Stimulated activated naive B cell treated with anti-CD40 and anti-IgM and Interleukin-4, amounts not matched to agents 10 μg/mL and 1 μg/mL and 100 μg/mL, for 72 hours (primary cell): ENCODE measurements at places on chromosomes 3 and 15.

DNA sequence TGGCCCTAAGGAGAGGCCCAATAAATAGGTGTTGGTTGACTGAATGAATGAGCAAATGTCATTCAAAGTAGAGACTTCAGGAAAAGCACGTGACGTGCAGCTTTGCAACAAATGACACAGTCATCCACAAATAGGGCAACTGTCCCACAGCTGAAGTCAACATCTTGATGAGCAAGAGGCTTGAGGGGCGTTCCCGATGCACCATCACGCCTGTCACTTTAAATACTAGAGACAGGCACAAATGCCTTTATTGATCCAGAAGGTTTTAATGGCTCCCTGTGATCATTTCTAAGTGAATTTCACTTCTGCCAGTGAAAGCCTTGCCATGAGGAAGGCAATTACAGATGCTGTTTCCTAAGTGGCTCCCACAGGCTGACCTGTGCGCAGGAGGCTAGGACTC lies 43.6 kb downstream of the ABTB1 start:
- no peak for DNase-seq

DNA sequence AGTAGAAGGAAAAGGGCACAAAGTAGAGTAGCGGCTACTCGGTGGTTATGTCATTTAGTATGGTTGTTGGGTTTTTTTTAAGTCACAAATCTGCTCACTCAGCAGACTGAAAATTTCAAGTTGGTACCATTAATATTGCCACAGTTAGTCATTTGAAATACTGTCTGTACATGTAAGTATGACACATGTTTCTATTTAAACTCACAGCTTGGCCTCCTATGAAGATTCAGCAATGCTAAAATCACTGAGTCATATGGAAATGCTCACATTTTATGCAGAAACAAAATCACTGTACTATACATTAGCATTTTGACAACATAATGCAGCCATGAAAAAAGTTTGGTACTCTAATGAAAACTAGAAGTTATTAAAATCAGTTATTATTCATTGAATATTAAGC lies 571.9 kb downstream of the TAFA4 start:
- no peak for DNase-seq

DNA sequence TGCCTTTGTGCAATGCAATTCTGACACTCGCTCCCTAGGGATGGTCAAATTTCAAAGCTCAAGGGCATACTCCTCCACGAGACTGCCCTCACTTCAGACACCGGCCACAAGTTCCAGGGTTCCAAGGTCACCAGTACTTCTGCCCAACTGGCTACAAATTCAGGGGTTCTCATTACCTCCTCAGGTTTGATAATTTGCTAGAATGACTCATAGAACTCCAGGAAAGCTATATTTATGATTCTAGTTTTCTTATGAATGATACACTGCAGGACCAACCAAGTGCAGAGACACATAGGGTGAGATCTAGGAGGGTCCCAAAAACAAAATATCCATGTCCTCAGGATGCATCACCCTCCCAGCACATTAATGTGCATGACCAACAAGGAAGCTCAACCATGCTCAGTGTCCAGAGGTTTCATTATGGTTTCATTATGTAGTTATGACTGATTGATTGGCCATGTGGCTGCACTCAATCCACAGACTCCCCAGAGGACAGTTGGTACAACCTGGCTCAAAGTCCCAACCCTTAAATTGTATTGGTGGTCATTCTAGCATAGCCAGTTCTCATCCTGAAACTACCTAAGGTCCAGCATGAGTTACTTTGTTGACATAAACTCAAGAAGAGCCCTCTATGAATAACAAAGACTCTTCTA lies 170.4 kb upstream of the LRRN1 start:
- DNase-seq: no peak

DNA sequence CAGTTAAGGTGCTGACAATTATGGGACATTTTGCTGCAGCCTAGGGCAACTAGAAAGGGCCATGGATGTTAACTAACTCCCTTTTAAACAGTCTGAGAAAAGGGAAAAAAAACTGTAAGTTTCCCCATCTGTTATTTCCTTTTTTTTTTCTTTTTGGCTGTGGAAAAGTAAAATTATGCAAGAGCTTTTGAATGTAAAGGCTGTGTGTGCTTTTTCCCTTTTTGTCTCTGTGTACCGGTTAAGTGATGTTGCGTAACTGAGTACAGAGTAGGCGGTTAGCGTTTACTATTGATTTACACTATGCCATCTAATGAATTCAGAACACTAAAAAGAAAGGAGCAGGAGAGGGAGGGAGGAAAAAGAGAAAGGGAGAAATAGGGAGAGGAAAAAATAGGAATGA lies 403.6 kb downstream of the TIGIT start:
- DNase-seq: no peak

DNA sequence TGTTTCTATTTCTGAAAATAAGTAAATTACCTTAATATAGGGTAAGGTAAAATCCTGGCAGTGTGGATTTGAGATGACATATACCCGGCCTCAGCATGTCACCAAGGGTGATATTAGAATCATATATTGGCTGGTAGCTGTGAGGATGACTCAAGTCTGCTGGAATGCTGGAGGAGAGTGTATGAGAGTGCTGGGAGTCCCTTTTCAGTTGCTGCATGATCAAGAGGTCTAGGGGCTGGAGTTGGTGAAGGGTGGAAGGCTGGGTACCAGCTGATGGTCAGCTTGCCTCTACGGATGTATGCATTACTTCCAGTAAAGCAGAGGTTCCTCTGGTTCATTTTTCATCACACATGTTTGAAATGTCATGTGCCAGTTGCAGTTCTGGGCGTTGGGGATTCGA lies 40.6 kb downstream of the SLC25A26 start:
- DNase-seq: no peak

DNA sequence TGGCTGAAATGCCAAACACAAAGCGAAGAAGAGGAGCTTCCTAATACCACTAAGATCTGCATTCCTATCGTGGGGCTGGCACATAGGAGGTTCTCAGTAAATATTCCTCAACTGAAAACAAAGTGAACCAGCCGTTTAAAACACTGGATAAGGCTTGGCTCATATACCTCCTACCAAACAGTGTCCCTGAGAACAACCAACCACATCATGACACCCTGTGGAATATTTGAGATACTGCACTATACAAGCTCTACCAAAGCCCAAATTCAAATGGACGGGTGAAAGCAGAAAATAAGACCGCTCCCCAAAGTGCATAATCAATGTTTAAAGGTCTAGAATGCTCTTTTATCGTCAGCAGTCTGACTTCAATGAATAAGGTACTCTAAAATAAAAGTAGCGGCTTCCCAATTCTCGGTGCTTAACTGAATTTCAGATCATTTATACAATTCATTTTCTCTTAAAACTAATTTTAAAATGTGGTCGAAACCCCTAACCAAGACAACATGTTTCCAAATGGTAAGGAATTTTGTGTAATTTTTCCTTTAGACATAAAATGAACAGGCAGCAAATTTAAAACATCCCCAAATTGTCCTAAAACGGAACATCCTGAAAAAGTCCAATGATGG lies 425.8 kb downstream of the ERC2 start:
- no peak for DNase-seq

GRCh38 chr3:184164648-184165330 lies 9.6 kb downstream of the DVL3 start:
- no peak for DNase-seq

GRCh38 chr3:196016485-196016884 lies 65.4 kb downstream of the TFRC start:
- no peak for DNase-seq

DNA sequence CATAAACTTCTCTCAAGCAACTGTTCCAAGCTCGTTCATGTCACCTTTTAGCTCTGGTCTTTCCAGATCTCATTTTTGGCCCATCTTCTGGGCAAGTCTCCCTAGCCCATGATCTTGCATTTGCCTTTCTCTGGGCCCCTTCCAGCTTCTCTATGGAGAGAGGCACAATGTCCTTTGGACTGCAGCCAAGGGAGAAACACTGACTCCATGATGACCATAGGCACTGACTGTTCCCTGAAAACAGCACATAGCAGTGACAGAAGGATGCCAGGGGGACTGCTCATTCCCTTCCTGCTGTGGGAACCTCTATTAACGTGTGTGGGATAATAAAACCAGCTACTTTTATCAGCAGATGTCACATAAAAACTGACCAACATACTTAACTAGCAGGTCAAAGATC lies 60.3 kb downstream of the STRIT1 start:
- no peak for DNase-seq

- DNase-seq: no peak
These were observed 45.6 kb downstream of the DMXL2 start for GRCh38 chr15:51576911-51577500.

DNA sequence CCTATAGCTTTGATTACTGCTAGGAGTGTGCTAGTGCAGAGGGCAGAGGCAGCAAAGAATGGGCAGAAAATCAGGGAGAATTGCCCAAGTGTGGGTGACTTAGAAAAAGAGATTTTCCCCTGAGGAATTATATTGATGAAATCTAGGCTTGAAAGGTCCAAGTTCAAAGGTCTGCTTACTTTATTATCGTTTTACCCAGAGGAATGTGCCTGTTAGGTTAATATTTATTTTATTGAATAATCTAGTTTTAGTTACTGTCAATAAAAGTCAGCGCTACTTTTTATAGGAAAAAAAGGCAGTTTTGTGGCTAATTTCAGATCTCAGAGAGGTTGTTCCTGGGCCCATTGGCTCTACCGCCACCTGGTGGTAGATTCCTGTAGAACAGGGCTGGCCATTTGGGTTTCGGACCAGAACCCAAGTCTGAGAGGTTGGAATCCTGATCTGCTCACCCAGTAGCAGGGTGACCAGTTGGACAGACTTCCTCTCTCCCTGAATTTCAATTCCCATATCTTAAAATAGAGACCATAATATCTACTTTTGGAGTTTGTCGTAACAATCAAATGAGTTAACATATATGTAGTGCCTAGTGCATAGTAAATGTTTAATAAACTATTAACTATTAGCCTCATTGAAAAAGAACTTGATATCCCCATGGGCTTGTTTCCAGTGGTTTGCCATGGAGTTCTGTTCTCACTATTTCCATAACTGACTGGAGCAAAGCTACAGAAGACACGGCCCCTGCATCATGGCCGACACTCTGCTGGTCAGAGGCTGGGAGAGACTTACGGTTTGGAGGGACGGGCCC lies 62.7 kb upstream of the ZNF148 start:
- DNase-seq: peak; percentile 27

GRCh38 chr3:42025370-42026138 lies 63.7 kb upstream of the ULK4 start:
- no peak for DNase-seq

DNA sequence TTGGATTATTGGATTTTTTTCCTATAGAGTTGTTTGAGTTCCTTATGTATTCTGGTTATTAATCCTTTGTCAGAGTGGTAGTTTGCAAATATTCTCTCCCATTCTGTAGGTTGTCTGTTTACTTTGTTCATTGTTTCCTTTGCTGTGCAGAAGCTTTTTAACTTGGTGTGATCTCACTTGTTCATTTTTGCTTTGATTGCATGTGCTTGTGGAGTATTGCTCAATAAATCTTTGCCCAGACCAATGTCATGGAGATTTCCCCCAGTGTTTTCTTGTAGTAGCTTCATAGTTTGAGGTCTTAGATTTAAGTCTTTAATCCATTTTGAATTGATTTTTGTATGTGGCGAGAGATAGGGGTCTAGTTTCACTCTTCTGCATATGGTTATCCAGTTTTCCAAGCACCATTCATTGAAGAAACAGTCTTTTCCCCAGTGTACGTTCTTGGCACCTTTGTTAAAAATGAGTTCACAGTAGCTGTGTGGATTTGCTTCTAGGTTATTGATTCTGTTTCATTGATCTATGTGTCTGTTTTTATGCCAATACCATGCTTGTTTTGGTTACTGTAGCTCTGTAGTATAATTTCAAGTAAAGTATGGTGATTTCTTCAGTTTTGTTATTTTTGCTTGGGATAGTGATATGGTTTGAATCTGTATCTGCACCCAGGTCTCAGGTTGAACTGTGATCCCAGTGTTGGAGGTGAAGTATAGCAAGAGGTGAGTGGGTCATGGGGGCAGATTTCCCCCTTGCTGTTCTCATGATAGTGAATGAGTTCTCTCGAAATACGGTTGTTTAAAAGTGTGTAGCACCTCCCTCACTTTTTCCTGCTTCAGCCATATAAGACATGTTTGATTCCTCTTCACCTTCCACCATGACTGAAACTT lies 46.1 kb upstream of the TNFSF10 start:
- DNase-seq: no peak

DNA sequence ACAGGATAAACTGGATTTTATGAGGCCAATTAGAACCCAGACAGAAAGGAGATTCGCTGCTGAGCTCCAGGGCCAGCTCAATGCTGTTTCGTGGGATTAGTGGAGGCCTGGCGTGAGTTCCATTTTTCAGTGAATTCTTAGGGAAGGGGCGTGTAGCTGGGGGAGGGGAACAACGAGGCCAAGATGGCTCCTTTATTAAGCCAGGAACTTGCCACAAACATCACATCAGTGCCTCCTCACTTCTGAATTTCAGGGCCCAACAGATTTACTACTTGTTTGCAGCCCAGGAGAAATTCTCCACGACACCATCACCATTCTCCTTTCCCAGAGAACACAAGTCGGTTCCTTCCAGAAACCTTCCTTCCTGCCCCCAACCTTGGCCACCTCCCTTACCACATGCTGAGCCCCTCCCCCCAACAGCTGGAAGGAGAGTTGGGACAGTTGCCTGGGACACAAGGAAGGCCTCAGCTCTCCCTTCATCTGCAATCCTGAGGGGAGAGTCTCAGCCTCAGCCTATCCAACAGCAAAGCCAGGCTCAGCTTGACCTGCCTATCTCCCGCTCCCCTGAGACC lies 5.8 kb downstream of the IGDCC4 start:
- no peak for DNase-seq

- no peak for DNase-seq
These were observed 15.5 kb downstream of the SLC25A26 start for GRCh38 chr3:66236281-66236680.

DNA sequence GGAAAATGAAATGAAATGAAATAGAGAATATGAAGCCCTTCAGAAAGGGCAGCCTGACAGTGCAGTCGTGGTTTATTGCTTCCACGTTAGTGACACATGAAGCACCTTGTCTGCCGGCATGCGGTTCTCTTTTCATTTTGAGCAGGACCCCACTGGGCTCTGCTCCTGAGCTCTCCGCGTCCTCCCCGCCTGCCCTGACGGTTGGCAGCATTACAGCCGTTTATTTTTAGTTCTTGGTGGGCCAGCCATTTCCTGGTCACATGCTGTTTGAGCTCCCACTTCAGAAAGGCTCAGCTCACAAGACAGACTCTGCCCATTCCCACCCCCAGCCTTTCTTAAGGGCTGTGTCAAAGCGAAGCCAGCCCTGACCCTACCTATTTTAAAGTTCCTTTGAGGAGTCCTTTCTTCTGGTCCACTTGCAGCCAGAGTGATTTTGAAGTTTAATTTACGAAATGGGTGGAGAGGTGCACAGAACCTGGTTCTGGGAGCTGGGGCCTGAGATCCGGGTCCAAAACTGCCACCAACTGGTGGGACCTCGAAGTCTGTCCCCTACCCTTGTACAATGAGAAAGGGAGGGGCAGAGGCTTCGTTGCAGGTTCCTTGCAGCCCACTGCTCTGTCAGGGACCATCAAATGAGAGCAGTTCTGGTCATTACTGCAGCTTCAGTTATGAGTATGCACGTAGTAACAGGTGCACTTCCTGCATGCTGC lies 60.1 kb downstream of the MGLL start:
- peak; percentile 24 for DNase-seq
